Colonic mucosa (tissue), 4 donors: ENCODE measurements at places on chromosomes 1 and 21. TPM values are rescaled to one million over a fixed set of nuclear protein-coding genes. Genes with fewer than 3 reads are reported as not detected.

OR2T34 gene
- total RNA-seq, result not detected

WDR64 gene
- total RNA-seq, result not detected

LMOD1 gene
- total RNA-seq, result 7.6 TPM

- H3K4me1 ChIP-seq, result no peaks in the 10 kb centered on the region
- no peak overlapping the region for H3K4me3 ChIP-seq
- H3K27ac ChIP-seq, result no peak overlapping the region
- DNase-seq, result no peak
- no peaks in the 10 kb centered on the region for H3K36me3 ChIP-seq
These were observed 62.0 kb downstream of the SIK1 start for GRCh38 chr21:43364851-43365424.

GRCh38 chr1:24236789-24237371 is 49.8 kb upstream of the IFNLR1 start:
- H3K27me3 ChIP-seq, result no peaks in the 10 kb centered on the region
- H3K4me3 ChIP-seq, result no peak overlapping the region

- no peak for DNase-seq
- peak overlapping the region; percentile 43 for H3K27ac ChIP-seq
- no peak overlapping the region for H3K4me3 ChIP-seq
- peaks cover 8% of the 10 kb centered on the region for H3K4me1 ChIP-seq
These were observed 77.8 kb downstream of the ITPKB start for GRCh38 chr1:226661271-226661670.

DNA sequence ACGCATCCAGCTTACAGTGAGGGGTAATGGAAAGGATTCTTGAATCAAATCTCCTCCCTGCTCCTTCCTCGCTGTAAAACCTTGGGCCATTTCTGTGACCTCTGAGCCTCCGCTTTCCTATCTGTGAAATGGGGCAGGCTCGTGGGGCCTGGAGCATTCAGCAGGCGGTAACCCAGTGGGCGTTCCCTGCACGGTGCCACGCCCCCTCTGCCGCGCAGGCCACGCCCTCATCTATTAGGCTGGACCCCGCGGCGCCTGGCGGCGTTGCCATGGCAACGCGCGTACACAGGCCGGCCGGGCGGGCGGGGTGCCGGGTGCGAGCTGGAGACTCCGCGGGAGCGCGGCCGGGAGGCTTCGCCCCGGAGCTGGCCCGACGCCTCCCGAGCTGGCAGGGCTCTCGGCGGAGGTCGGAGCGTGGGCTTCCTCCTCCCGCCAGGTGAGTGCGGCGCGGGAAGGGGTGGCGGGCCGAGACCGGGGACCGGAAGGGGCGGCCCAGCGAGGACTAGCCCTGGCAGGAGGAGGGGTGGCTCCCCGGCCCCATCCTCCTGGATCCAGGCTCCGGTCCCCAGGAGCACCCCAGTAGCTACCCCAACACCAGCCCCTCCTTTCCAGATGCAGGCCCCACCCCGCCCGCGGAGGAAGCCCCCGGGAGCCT is at the start of gene FHAD1:
Gene FHAD1, plus strand, starts transcription at position 264 of the 655 bp plus-strand sequence. CDS start 4,562 bp downstream, outside the sequence.
- H3K27ac ChIP-seq, result peak within 1 kb of the TSS; percentile 26
- no peaks in the 10 kb centered on the region for H3K36me3 ChIP-seq
- peak within 1 kb of the TSS; percentile 44 for H3K4me3 ChIP-seq

GRCh38 chr1:63004868-63005267 is 220.9 kb downstream of the ATG4C start:
- no peak for DNase-seq
- no peak overlapping the region for H3K4me3 ChIP-seq
- H3K4me1 ChIP-seq, result no peaks in the 10 kb centered on the region
- no peaks in the 10 kb centered on the region for H3K27me3 ChIP-seq
- no peaks in the 10 kb centered on the region for H3K36me3 ChIP-seq

GRCh38 chr1:203768256-203768655 is 3.3 kb downstream of the LAX1 start:
- no peak overlapping the region for H3K27ac ChIP-seq
- H3K36me3 ChIP-seq, result no peaks in the 10 kb centered on the region
- H3K27me3 ChIP-seq, result no peaks in the 10 kb centered on the region
- H3K4me1 ChIP-seq, result no peaks in the 10 kb centered on the region
- no peak for DNase-seq

DNA sequence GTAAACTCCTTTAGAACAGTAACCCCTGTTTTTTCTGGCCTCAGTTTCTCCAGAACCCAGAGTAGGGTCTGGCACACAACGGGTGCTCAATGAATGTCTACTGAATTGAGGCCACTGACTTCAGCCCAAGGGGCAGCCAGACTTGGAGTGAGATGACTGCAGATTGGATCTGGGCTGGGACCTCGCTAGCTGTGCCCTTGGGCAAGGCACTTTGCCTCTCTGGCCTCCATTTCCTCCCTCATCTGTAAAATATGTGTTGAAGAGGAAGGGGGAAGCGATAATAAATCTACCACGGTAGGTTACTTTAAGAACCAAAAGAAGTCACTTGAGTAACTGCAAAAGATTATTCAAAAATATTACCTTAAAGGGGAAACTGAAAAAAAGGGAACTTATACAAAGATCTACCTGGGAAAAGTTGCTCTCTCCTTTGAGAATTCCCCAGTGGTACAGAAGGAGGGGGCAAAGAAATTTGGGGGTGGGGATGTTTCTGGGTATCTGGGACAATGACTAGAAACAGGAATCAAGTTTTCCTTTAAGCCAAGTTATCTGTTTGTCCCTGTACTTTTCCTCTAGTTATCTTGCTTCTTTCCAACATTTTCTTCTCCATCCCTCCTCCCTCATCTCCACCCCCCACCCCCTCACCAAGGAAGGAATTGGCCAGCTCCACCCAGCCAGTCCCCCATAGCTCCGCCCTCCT is 394 bp upstream of the GRHL3 start:
- no peaks in the 10 kb centered on the region for H3K36me3 ChIP-seq
- no peak overlapping the region for H3K27ac ChIP-seq
- DNase-seq, result no peak
- no peak overlapping the region for H3K4me3 ChIP-seq

- H3K4me3 ChIP-seq, result no peak overlapping the region
- no peaks in the 10 kb centered on the region for H3K36me3 ChIP-seq
- peak; percentile 52 for DNase-seq
- no peaks in the 10 kb centered on the region for H3K27me3 ChIP-seq
These were observed 107.3 kb upstream of the RUNX3 start for GRCh38 chr1:25037174-25038074.

- H3K4me3 ChIP-seq, result no peak overlapping the region
- H3K4me1 ChIP-seq, result no peaks in the 10 kb centered on the region
- no peak for DNase-seq
- H3K27ac ChIP-seq, result no peak overlapping the region
- H3K27me3 ChIP-seq, result no peaks in the 10 kb centered on the region
- peaks cover 15% of the 10 kb centered on the region for H3K36me3 ChIP-seq
These were observed 7.7 kb downstream of the CFAP298 start for GRCh38 chr21:32604464-32604863.

GRCh38 chr1:178946416-178946815 is 75.5 kb upstream of the ANGPTL1 start:
- DNase-seq, result no peak
- no peak overlapping the region for H3K4me3 ChIP-seq
- no peaks in the 10 kb centered on the region for H3K36me3 ChIP-seq

DNA sequence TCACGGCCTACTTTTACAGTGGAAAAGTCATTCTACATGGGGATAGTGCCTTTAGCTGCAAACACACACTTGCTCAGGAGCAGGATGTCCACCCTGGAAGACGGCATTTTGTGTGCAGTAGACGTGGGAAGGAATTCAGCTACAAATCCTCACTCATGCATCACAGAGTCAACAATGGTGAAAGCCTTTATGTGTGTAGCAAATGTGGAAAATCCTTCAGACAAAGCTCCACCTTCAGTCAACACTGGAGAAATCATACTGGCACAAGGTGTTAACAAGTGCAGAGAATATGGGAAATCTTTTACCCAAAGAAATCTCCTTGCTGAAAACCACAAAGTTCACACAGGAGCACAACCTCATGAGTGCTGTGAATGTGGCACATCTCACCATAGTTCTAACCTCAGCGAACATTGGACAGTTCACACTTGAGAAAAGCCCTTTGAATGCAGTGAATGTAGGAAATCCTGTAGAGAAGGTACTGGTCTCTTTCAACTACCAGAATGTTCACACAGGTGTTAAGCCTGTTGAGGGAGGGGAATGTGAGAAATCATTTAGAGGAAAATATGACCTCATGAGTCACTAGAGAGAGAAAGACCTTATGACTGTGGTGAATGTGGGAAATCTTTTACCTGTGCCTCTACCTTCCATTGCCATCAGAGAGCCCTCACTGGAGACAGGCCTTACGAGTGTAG is 101.8 kb downstream of the PTGS2 start:
- H3K27ac ChIP-seq, result no peak overlapping the region
- no peak for DNase-seq
- H3K4me1 ChIP-seq, result no peaks in the 10 kb centered on the region
- no peaks in the 10 kb centered on the region for H3K27me3 ChIP-seq
- no peaks in the 10 kb centered on the region for H3K36me3 ChIP-seq
- H3K4me3 ChIP-seq, result no peak overlapping the region

- H3K27ac ChIP-seq, result peak within 1 kb of the TSS; percentile 38
- no peak for DNase-seq
- no peaks in the 10 kb centered on the region for H3K4me1 ChIP-seq
- no peaks in the 10 kb centered on the region for H3K27me3 ChIP-seq
These were observed at the start of gene SLAMF1 for GRCh38 chr1:160646711-160647328. SLAMF1 (minus strand) TSS chr1:160647044; CDS start chr1:160646945, 99 bp downstream.

- DNase-seq, result no peak
- no peaks in the 10 kb centered on the region for H3K36me3 ChIP-seq
These were observed 17.6 kb downstream of the USP33 start for GRCh38 chr1:77742011-77742555.

DNA sequence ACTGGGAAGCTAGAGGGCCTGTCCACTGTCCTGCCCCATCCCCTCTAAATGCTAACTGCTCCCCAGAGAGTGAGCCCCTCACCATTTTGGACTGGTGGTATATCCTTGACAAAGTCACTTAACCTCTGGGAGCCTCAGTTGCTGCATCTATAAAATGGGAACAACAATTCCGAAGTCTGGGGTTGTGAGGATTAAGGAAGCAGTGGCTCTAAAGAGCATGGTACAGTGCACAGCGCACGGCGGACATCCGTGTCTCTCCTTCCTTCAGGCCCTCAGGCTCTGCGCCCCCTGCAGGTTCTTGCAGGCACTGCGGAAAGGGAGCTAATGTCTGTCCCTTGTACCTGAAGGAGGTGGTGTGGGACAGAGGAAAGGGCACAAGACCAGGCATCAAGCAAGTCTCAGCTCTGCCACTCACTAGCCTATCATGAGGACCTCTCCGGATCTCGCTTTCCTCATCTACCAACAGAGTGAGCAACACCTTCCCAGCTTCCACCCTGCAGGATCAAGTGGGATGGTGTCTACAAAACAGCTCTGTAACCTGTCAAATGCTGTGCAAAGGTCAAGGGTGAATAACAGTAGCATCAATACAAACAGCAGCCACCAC is 20.1 kb downstream of the ECE1 start:
- no peak overlapping the region for H3K27ac ChIP-seq
- peak; percentile 85 for DNase-seq
- H3K4me3 ChIP-seq, result no peak overlapping the region
- H3K27me3 ChIP-seq, result no peaks in the 10 kb centered on the region
- peaks cover 12% of the 10 kb centered on the region for H3K36me3 ChIP-seq
- no peaks in the 10 kb centered on the region for H3K4me1 ChIP-seq

DNA sequence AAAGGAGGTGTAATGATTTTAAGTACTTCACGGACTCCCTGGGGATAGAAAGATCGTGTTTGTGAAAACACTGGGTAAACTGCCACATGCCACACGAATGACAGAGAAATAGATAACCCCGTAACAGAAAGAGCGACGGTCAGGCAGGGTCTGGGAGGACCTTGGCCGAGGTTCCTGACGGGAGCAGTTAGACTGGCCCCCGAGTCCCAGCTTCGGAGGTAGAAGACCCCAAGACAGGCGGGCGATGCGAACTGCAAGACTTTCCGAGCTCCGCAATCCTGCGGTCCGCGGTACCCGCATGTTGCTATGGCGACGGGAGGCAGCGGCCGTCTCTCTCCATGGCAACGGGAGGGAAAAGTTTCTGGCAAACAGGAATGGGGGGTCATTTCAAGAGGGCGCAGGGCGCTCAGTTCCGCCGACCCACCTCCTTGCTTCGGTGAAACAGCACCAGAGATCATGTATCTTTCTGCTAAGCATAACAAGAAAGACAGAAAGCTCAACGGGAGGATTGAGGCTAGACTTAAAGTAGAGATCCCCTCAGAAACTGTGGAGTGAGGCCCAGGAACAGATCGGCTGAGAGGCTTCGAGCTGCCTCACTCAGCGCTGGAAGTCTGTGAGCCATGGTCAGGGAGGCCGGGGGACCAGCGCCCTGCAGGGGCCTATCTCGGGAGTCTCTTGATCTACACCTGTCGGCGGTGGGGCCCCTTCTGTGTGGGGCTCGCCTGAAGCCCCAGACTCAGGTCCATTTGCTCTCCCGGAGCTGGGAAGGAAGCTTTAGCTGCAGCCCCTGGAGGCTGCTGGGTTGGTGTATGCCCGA is 685 bp upstream of the SYT6 start:
- H3K4me1 ChIP-seq, result peaks cover 4% of the 10 kb centered on the region
- H3K4me3 ChIP-seq, result no peak overlapping the region
- H3K36me3 ChIP-seq, result no peaks in the 10 kb centered on the region
- peaks cover 52% of the 10 kb centered on the region for H3K27me3 ChIP-seq
- DNase-seq, result no peak
- H3K27ac ChIP-seq, result no peak overlapping the region

GRCh38 chr1:227953022-227953412 is 5.3 kb upstream of the WNT9A start:
- DNase-seq, result no peak
- no peaks in the 10 kb centered on the region for H3K36me3 ChIP-seq
- no peak overlapping the region for H3K27ac ChIP-seq
- no peak overlapping the region for H3K4me3 ChIP-seq
- H3K27me3 ChIP-seq, result peaks cover 10% of the 10 kb centered on the region
- H3K4me1 ChIP-seq, result peaks cover 4% of the 10 kb centered on the region

DNA sequence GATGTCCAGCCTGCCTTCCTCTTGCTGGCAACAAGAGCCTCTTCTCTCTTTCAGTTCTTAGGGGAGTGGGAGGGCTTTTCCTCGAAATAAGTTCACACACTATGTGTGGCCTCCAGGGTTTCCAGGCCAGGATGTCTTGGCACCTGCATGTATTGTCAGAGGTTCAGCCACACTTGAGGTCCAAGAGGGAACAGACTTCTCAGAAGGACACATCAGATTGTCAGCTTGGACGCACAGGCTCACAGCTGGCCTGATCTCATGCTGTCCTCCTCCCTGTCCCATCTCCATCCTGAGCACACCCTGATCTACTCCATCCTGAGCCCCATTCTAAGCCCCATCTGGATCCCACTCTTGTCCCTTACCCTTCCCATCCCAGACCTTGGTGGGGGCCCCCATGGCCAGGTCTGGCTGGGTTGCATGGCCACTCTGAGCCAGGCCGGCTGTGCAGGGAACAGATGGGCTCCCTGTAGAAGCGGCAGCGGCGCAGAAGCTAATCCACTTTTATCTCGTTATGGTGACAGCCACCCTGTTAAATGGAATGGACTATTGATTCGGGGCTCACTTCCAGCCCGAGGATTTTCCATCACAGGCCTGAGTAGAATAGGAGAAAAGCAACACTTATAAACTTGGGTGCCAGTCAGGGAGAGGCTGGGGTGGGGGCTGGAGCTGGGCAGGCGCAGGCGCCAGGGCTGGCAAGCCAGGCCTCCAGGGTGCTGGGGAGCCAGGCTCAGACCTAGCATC is 85.1 kb upstream of the CSF3R start:
- no peak overlapping the region for H3K4me3 ChIP-seq
- H3K27ac ChIP-seq, result no peak overlapping the region
- no peaks in the 10 kb centered on the region for H3K36me3 ChIP-seq
- H3K27me3 ChIP-seq, result no peaks in the 10 kb centered on the region
- DNase-seq, result no peak
